ENCODE measurements at places on chromosomes 1 and 21.

DNA sequence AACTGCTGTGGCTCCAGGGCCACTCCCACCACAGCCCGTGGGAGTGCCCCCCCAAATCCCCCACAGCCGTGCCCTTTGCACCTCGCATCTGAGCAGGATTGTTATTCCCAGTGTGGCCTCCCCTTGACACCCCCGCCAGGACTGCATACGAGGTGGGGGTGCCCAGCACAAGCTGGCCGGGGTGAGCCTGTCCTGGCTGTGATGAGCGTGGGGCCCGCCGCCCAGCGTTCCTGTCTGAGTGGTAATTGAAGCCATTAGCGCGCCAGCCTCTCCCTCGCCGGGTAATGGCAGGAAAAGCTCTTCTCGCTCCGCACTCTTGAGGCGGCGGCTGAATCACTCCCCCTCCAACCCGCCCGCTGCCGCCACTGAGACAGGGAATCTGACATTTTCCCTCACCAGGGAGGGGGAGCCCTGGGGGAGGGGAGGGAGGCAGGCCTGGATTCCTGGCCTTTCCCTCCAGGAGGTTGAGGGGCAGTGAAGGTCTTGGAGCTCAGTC, 27.7 kb downstream of the PTPRF start:
- no peak for DNase-seq

DNA sequence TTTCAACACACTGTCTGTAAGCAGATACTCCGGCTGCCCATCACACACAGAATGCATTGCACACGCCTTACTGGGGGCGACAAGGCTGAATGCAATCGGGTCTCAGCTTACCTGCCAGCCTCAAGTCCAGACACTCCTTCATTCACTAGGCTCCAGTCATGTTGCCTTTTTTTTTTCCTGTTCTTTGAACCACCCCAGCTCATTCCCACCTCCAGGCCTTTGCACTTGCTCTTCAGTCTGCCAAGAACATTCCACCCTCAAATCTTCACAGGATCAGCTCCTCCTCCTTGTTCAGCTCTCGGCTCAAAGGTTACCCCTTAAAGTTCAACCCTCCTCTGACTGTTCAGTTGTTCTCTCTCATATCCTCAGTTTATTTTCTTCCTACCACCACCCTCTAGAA, 181.9 kb upstream of the ESRRG start:
- no peak for DNase-seq

GRCh38 chr1:40243351-40243750, 4.4 kb upstream of the TMCO2 start:
- DNase-seq, result no peak

DNA sequence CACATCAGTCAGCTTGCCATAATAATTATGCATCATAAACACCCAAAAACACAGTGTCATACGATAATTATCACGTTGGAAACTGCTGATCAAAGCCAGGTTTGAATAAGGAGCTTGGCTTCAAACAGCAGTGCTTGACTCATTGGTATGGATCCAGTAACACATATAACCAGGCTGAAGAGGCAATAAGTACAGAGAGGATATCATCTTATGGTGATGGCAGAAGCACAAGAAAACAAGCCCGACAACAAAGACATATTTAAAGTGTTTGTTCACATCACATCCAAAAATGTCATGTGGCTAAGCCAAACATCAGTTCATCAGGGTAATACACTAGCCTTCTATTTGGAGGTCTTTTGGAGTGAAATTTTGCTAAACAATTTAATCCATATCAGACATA, 389.7 kb downstream of the NCAM2 start:
- DNase-seq, result no peak

- DNase-seq, result no peak
Observed at GRCh38 chr1:70318191-70318590, 36.3 kb downstream of the ANKRD13C start.

- DNase-seq, result no peak
Observed at GRCh38 chr1:12014141-12014991, 4.9 kb upstream of the MIIP start.

- no peak for DNase-seq
Observed at GRCh38 chr1:7220007-7220406, 434.8 kb downstream of the CAMTA1 start.

- no peak for DNase-seq
Observed at GRCh38 chr1:160371346-160371631, 4.4 kb downstream of the NHLH1 start.

GRCh38 chr1:160707236-160708064, 4.2 kb downstream of the CD48 start:
- DNase-seq, result peak; percentile 51

GRCh38 chr1:173175514-173176145, 31.5 kb downstream of the TNFSF4 start:
- DNase-seq, result peak; percentile 68

DNA sequence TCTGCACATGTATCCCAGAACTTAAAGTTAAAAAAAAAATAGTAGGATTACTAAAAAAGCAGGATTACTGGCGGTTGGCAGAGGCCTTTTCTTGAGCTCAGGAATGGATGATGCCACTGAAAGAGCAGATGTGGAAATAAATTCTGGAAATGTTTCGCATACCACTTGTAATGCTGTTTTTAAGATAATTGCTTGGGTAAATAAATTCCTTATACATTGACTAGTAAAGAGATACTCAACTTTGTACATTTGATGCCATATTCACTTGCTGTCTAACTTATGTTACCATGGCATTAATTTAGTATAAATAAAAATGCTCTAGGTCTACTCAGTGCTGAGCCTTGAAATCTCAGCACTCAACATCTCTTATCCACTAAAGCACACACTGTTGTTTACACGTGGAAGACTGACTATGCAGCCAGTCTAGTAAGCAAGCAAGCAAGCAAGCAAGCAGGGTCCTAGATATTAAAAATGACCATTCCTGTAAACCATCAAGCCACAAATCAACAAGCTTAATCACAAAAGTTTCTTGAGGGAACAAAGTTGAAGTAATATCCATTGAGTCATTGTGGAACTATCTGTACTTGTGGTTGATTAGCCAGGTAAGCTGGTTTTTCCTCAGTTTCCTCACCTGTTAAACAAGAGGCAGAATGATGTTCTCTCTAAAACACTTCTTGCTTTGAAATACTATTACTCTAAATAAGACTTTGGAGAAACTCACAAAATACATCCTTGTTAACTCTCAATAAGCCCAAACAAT, 1.7 kb upstream of the RASAL2 start:
- DNase-seq, result no peak

- no peak for DNase-seq
Observed at GRCh38 chr1:23558140-23558871, 995 bp downstream of the ID3 start.

DNA sequence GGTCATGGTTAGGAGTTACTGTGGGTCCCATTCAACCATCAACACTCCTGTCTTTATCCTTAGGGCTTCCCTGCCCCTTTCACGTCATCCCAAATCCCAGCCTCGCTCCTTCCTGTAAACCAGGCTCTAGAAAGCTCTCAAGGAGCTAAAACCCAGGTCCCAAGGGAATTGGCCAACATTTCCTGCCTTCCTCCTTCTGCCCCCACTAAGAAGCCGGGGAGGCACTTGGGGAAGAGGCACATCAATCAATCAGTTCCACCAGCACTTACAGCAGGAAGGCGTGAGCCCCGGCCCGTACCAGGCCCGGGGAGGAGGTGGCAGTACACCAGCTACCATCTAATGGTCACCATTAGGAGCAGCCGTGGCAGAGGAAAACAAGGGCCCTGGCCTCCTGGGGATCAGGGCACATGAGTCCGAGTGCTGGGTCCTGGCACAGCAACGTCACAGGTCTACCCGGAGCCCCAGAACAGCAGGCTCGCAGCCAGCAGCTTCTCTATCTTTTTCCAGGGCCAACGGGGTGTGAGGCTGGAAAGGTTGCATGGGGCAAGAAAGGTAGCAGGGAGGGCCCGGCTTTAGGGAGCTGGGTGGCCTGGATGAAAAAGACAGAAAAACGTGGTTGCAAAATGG, 108.6 kb downstream of the CASZ1 start:
- DNase-seq, result no peak

GRCh38 chr21:45887120-45887611, 94.4 kb upstream of the COL6A1 start:
- DNase-seq, result no peak

- DNase-seq, result no peak
Observed at GRCh38 chr1:22810378-22810777, 99.7 kb downstream of the EPHB2 start.

- DNase-seq, result no peak
Observed at GRCh38 chr1:41487126-41488039, 2.9 kb upstream of the EDN2 start.

GRCh38 chr1:35058988-35059387, 20.2 kb upstream of the ZMYM1 start:
- no peak for DNase-seq

DNA sequence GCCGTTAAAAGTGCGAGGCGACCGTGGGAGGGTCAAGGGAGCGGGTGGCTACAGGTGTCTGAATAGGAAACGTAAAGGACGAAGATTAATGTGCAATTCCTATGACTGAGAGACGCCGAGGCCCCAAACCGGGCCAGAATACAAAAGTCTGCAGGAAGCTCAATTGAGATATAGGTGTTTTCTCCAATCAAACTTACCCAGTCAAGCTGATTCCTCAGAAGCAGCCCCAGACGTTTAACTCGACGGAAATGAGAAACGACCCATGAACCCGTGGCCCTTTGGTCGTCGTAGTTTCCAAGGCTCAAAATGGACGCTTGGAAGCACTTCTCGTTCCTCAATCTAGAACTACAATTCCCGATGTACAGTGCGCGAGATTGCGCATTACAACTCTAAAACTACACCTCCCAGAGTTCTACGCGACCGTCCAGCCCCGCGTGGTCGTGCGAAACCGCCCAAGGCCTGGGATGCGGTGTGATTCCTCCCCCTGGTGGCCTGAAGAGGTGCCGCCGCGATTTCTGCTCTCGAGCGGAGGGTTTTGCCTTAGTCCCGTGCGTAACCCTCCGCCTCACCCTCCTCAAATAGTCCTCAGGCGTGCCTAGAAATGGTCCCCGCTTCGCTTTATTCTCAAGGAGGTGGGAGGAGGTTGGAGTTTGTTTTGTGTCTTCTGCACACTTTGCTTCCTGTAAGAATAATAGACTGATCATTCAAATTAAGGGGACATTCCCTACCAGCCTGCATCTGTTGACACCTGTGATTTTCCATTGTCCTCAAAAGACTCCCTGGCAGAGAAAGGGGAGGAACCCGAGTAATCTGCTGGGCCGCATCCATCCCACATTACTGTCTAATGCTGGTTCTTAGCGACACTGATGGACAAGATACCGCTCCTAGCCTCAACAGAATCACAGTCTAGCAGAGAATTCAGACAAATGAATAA, at the start of gene PAFAH2:
Gene PAFAH2 (minus strand): TSS at position 236 of the 934 bp plus-strand sequence. CDS start 7,247 bp downstream, outside the sequence.
- DNase-seq, result peak; percentile 100

DNA sequence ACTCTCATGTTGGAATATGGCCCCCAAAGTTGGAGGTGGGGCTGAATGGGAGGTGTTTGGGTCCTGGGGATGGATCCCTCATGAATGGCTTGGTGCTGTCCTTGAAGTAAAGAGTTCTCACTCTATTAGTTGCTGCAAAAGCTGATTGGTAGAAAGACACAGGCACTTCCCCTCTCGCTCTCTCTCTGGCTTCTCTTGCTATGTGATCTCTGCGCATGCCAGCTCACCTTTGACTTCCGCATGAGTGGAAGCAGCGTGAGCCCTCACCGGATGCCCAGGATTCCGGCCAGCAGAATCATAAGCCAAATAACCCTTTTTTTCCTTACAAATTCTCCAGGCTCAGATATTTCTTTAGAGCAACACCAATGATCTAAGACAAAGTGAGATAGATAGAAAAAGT, 20.9 kb upstream of the CCSAP start:
- no peak for DNase-seq

- peak; percentile 89 for DNase-seq
Observed at GRCh38 chr21:36297938-36298572, 21.9 kb upstream of the MORC3 start.

- no peak for DNase-seq
Observed at GRCh38 chr1:214017191-214017982, 29.6 kb downstream of the PROX1 start.

DNA sequence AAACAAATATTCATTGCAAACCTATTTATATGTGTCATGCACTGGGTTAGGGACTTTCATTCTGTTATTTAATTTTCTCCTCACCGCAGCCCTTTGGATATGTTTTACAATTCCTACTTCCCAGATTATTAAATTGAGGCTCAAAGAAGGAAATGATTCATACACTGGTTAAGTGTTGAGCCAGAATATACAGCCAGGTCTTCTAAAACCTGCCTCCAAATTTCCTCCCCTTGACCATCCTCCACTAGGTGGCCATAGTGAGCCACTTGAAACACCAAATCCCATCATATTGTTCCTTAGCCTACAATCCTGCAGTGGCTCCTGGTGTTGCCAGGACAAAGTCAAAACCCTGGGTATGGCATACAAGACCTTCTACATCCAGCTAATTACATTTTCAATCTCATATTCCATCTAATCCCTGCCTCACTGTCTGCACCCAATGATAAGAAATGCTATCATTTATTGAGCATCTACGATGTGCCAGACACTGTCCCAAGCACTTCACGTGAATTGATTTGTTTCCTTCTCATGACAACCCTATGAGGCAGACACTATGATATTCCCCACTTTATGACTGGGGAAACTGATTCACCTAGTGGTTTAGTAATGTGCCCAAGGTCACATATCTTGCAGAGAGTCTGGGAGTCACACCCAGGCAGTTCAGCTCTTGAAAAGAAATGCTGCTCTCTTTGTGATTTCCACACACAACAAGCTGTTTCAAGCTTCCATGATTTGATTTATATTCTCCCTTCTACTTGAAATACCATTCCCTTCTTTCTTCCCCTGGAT, 23.6 kb upstream of the KIRREL1 start:
- DNase-seq, result peak; percentile 4

- no peak for DNase-seq
Observed at GRCh38 chr1:33266766-33267165, 10.5 kb downstream of the ZNF362 start.

- DNase-seq, result peak; percentile 85
Observed at GRCh38 chr1:19448491-19449439, 36.6 kb downstream of the CAPZB start.

GRCh38 chr1:207825409-207825695, 73.5 kb downstream of the CD46 start:
- DNase-seq, result no peak

GRCh38 chr1:47432071-47433036, 5.5 kb upstream of the FOXD2 start:
- peak; percentile 84 for DNase-seq

GRCh38 chr1:84550826-84551225, 23.4 kb downstream of the CTBS start:
- no peak for DNase-seq

DNA sequence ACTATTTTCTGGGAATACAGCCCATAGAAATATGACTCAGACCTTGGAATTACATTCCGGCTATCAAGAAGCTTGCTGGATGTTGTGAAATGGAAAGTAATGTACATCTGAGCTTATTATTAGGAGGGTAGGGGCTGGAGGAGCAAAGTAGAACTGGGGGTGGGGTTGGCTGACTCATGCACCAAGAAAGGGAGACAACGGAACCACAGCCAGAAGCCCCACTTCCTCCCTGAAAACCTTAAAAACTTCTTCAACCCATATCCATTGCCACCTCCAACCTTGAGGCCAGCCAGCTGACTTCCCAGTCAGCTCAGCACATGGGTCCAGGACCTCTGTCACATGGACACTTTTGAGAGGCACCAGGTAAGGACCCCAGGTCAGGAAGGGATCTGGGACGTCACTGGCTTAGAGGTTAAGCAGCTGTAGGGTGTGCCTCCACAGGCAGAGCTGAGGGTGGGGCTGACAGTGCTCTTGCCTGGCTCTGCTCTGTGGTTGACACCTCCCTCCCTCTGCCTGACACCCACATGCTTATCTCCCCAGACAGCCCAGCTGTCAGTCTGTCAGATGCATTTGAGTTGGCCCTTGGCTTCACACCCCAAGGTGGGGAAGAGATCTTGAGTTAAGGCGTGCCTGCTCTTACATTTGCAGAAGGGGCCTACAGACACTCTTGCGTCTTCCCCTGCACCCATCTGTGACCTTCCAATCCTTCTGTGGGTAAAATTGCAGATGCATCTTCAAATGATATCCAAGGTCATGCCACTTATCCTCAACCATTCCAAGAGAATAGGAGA, 5.7 kb upstream of the ZNF683 start:
- DNase-seq, result peak; percentile 93
